ENCODE measurements at places on chromosomes 6 and 20.

DNA sequence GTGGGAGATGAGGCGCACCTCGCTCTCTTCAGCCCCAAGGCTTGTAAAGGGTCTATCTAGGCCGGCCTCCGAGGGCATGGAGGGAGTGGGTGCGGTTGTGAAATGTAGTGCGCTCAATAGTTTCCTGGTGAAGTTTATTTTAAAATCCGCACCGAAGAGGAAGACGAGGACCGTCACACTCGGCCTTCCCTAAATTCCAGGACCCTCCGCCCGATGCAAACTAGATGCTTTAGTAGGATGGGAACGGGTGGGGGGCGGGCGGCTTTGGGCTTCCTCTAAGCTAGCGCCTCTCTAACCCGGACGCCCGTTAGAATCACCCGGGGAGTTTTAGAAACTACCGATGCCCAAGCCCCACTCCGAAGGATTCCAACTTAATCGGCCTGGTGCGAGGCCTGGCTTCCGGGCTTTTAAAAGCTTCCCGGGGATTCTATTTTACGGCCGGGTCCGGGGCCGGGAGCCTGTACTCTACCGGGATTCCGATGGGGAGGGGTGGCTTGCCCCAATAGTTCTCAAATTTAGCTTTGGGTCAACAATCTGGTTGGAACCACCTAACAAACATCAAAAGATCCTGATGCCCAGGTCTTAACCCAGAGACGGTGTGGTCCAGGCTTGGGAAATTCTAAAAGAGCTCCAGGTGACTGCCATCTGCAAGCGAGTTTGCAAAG lies 548 bp upstream of the BCAS4 start:
- DNase-seq = no peak

- no peak for DNase-seq
Measured at GRCh38 chr6:97399208-97399607, 116.2 kb upstream of the MMS22L start.

GRCh38 chr6:132651062-132651461 lies 7.9 kb downstream of the TAAR1 start:
- DNase-seq = no peak

- DNase-seq = no peak
Measured at GRCh38 chr6:28160233-28160632, 18.6 kb downstream of the ZKSCAN8 start.

- no peak for DNase-seq
Measured at GRCh38 chr6:148566664-148567350, 180.0 kb upstream of the UST start.

- no peak for DNase-seq
Measured at GRCh38 chr6:165848086-165848426, 185.0 kb upstream of the PDE10A start.

GRCh38 chr6:33112148-33112547 lies 36.4 kb downstream of the HLA-DPB1 start:
- DNase-seq = peak; percentile 35

DNA sequence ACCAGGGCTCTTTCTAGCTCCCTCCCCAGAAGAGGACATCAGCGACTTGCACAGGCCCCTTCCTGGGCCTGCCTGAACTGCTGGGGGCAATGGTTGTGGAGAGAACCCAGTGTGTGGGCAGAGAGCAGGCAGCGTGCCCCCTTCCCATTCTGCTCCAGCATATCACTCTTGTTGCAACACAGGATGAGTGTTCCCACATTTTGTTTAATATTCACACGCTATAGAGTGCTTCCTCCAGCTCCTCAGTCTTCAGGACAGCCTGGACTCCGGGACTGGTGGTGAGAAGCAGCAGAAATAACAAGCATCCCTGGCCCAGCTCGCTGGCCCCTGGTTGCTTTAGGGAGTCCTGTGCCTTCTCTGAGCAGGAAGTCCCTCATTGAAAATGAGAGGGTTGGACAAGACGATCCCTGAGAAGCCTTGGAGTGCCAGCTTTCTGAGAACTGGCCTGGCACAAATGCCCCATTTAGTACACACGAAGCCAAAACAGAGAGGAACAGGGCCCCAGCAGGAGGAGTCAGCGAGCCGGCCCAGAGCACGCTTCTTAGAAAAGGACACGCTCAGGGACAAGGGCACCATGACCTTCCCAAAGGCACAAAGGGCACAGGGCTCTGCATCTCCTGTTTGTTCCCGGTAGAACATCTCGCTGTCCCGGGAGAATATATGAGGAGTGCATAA lies 84.2 kb upstream of the FOXC1 start:
- no peak for DNase-seq

DNA sequence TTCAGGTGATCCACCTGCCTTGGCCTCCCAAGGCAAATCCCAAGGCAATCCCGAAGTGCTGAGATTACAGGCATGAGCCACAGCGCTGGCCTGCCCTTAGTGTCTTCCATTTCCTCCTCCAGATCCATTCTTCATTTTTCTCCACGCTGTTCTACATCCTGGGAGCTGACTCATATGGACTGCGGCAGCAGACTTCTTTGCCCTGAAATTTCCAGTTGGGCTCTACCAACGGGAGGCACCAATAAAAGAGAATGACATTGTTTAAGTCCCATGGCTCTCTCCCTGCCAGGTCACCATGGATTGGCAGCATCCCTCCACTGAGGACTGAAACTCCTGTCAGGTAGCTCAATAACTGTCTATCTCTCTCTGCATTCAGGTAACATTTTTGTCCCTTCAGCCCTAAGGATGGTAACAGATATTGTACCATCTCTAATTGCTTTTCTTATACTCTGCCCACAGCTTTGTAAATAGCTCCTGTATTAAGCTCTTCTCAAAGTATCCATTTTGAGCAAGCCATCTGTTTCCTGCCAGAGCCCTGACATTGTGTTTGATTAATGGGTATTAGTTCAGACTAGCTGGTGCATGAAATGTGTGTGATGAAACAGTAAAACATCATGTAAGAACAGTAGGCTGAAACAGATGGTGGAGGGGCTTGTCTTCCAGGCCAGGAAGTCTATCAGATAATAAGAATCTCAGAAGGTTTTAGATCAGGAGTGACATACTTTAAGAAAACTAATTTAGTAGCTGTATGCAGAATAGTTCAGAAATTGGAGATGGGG lies 3.6 kb downstream of the TBCC start:
- DNase-seq = peak; percentile 61

GRCh38 chr20:22623211-22623610 lies 38.8 kb upstream of the FOXA2 start:
- no peak for DNase-seq

DNA sequence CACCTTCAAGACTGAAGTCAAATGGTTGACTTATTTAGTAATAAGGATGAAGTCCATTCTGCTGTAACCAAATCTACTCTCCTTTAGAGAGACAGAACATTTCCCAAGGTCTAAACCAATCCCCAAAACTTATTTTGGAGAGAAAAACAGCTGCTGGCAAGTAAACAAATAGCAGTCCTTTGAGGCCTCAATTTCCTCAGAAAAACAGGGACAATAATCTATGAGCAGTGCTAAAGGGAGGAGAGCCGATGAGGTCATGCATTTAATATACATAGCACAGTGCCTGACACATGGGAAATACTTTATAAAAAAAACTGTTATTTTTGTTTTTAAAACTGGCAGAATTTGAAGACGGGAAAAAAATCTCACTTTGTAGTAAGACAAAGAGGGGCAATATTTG lies 526.0 kb downstream of the EPM2A start:
- DNase-seq = no peak

DNA sequence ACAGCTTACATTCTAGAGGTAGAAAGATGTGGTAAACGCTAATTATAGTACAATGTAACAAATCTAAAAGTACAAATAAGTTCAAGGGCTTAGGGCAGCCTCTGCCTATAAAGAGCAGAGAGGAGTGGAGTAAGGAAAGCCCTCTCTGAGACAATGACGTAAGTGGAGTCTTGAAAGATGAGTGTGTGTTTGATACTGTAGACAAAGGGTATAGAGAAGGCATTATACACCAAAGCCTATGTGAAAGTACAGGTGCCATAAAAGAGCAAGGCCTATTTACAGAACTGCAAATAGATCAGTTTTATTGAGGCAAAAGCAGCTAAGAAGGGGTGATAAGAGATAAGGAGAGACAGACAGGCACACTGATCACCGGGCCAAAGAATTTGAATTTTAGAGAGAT lies 10.9 kb downstream of the GOPC start:
- no peak for DNase-seq

GRCh38 chr6:97705568-97705967 lies 422.6 kb upstream of the MMS22L start:
- DNase-seq = no peak

GRCh38 chr6:135438907-135439535 lies 58.5 kb downstream of the AHI1 start:
- peak; percentile 57 for DNase-seq

DNA sequence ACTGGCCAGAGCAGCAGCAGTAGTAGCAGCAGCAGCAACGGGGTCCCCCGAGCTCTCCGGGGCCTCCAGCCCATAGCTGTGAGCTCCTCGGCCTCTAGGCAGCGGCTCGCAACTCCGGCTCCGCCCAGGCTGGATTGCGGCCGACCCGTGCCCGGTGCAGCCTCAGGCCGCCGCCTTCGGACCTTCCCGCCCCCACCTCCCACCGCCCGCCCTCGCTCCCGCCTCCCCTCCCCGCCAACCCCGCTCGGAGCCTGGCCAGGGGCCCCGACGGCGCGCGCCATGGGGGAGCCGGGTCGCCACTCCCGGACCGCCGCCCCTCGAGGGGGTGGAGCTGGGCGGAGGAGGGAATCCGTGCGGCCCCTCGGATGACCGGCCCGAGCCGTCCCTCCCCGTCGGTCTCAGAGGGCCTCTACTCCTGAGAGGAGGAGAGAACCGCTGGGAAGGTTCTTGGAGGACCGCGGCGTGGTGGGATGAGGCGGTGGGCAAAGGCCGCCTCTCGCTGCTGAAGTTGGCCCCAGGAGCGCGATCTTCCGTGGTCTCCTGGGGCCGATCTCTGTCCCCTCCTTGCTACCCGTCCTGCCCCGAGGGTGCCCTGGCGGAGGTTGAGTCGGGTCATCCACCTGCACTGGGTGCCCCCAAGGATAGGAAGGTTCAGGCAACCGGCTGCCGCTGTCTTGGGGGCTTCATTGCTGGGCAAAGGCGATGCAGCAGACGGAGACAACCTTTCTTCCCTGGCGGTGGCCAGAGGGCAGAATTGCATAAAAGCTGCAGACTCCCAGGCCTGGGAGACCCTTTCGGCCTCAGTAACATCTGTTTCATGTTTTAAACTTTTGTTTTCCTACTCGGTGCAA lies at the start of gene ADAM33:
Gene ADAM33, minus strand, starts transcription at position 80 of the 851 bp plus-strand sequence. Its CDS starts 6 bp downstream, at position 74.
- no peak for DNase-seq

GRCh38 chr20:62892348-62893304 lies 31.0 kb upstream of the TCFL5 start:
- no peak for DNase-seq

DNA sequence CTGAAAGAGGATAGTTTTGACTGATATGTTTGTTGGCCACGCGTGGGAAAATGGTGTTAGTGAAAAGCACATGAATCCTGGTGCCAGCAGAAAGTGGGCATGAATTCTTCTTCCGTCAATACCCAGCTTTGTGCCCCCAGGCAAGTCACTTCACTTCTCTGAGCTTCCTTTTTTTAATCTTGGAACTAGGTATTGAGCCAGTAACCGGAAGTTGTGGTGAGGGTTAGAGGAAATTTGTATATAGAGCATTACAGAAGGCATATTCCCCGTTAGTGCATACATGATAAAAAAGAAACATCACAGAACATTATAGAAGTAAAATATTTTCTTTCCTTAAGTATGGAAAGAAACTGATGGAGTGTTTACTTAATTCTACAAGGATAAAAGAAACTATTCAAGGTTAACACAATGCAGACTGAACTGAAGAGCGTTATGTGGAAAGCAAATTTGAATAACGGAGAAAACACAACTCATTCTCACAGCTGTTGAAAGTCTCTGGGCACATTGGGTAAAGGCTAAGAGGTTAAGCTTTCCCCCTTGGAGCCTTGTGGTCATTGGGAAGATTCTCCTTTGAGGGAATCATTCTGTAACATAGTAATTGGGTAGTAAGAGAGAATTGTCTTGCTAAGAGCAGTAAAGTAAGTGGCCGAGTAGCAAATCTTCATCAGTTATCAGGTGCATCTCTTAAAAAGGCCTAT lies 223.1 kb downstream of the BCAS1 start:
- no peak for DNase-seq

- no peak for DNase-seq
Measured at GRCh38 chr6:14544666-14545065, 427.1 kb downstream of the CD83 start.

- no peak for DNase-seq
Measured at GRCh38 chr6:124040655-124041054, 237.0 kb downstream of the NKAIN2 start.

- DNase-seq = no peak
Measured at GRCh38 chr6:128631031-128631430, 110.6 kb upstream of the PTPRK start.

DNA sequence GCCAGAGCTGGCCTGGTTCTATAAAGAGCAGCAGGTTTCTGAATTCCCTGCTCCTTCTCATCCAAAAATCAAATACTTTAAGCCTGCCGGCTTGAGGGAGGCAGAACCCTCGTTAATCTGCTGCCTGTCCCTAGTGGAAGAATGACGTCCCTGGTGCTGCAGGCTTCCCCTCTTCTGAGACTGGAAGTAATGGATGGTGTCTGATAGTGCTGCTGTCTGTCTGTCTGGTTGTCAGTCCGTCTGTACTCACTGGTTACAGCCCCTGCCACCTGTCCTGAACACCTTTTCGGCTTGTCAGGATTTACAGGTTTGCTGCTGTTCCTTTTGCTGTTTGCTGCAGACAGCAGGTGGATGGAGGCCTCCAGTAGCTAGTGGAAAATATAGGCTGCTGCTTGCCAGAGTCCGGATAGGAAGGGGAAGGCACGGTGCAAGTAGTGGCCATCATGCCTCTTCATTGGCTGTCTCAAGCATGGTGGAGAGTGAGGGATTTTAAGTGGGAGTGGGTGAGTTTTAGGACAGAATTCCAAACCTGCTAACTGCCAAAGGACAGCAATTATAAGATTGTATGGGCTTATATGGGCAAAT lies 2.5 kb downstream of the RIMS1 start:
- no peak for DNase-seq

DNA sequence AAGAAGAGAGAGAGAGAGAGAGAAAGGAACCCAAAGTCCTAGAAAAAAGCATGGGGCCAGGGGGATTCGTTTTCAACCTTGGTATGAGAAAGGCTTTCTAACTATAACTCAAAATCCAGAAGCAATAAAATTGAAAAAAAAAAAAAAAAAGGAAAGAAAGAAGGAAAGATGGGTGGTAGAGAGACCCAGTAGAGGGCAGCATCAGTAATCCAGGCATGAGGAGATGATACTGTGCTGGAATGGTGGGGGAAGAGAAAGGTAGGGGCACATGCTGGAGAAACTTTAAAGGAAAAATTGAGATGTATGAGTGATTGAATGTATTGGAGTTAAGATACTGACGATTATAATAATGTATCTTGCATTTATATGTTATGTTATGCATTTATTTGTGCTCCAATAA lies 1040.7 kb upstream of the FLRT3 start:
- no peak for DNase-seq

Data from HCEC 1CT (cell line).